ENCODE measurements at places on chromosomes 4 and X. TPM values are rescaled to one million over a fixed set of nuclear protein-coding genes. Genes with fewer than 3 reads are reported as not detected.

Gene ARSJ
- total RNA-seq, result 6.5 TPM

Gene PLAC8
- total RNA-seq, result 6.7 TPM

- no peak for DNase-seq
These were observed 58.7 kb downstream of the CCKAR start for GRCh38 chr4:26431461-26432180.

DNA sequence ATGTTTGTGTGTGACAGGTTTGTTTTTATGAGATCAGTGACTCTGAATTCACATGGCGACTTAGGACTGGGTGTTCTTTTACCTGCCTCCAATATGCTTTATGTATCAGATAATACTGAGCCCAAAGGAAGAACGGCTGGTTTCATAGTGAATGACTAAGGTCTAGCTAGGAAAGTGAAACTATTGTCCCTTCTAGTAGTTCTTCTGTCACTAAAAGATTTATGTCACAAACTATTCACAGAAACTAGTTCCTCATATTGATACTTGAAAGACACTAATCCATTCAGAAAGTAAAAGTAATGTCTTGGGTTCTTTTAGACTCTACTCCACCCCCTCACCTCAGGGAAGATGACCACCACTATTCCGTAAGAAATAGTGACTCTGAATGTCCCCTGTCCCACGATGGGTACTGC is 81.7 kb downstream of the EGF start:
- DNase-seq, result no peak

- DNase-seq, result no peak
These were observed 40.8 kb upstream of the FAM47B start for GRCh38 chrX:34901761-34902160.

DNA sequence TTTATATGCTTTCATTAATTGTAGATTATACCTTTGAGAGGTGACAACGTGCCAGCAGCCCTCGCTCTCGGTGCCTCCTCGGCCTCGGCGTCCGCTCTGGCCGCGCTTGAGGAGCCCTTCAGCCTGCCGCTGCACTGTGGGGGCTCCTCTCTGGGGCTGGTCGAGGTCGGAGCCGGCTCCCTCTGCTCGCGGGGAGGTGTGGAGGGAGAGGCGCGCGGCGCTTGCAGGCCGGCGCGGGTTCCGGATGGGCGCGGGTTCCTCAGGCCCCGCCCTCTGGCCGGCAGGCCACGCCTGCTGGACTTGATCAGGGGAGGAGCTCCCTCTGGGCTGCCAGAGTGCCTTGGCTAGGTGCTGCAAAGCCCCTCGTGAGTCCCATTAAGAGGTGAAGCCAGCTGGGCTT is 321.1 kb upstream of the PCDH18 start:
- DNase-seq, result no peak

Gene BCLAF3
- 7.0 TPM for total RNA-seq

Gene LINC00632
- total RNA-seq, result 0.48 TPM

- no peak for DNase-seq
These were observed 91.6 kb downstream of the AREG start for GRCh38 chr4:74536557-74536956.

- peak; percentile 55 for DNase-seq
These were observed 134.7 kb downstream of the F11 start for GRCh38 chr4:186400676-186401075.

Gene BMP3
- not detected for total RNA-seq

Gene AKAP14
- total RNA-seq, result not detected

Gene PASD1
- total RNA-seq, result not detected

DNA sequence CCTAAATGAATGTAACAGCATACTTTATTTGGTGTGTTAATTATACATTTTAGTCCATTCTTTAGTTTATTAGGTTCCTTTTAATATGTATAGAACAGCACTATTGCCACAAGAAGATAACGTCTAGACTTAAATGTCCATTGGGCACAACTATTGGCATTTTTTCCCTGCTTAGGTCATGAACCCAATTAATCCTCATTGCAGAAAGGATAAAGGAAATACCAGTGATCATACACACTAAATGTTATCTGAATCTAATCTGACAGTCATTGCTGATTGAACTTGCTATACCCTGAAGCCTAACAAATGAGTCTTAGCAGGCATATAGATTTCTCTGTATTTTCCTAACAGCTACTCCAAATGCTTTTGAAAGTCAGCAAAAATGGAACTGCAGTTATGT is 2250.0 kb upstream of the AGA start:
- DNase-seq, result no peak

GRCh38 chr4:174749091-174749490 is 80.0 kb downstream of the GLRA3 start:
- peak; percentile 4 for DNase-seq

DNA sequence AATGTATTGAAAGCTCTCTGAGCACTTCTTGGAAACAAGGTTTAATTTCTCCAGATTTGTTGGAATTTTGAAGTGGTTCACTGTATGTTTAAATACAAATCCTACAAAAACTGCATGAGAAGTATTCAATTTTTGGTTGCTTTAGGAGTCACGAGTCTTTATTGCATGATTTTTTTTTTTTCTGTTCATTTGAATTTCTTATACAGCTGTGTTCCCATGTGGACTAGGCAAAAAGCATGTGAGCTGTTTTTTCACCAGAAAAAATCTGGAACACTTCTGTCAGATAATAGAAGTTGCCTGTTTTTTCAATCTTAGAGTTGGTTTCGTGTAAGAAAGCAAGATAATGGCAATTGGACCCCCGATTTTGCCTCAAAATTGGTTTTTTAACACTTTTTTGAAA is 66.4 kb downstream of the SLC9A6 start:
- no peak for DNase-seq

DNA sequence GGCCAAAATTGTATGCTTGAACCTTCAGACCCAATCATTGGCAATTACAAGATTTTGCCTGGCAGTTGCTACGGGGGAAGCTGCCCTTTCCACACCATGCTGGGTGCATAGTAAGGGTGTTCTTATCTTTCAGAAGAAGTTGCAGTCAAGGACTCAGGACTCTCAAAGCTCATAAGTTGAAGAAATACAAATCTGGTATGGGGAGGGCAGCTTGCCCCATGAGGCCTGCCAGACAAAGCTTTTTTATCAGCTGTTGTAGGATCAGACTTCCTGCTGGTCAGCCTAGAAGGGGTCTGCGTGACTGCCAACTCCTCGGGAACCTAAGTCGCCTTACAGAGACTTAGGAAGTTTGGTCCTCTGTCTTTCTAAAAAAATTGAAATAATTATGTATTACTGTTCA is 174.9 kb upstream of the TECRL start:
- DNase-seq, result no peak

Gene PRKX
- 29.1 TPM for total RNA-seq

- DNase-seq, result no peak
These were observed 5.3 kb upstream of the ARAP2 start for GRCh38 chr4:36249610-36250009.

DNA sequence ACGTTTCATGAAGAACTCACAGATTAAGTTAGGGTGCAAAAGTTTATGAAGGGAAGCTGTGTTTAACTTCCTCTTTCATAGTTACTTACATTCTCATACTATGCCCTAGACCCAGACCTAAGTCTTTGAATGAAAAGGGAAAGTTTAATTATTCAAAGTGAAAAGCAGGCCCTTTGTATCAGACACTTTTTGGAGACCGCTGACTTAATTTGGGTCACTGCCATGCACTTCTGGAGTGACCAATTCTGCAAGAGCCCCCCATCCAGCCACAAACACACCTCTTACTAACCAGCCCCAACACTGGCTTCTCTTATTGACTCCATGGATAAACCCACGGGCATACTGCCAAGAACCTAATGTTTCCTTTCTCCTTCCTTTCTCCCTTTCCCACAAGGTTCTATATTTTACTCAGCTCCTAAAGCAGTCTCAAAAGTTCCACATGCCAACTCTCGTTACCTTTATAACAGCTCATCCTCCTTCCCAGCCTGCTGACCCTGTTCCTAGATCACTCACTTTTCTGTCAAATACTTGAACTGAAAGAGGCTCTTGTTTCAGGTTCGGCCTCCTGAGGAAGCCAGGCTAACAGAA is 34.5 kb downstream of the ABCE1 start:
- no peak for DNase-seq

DNA sequence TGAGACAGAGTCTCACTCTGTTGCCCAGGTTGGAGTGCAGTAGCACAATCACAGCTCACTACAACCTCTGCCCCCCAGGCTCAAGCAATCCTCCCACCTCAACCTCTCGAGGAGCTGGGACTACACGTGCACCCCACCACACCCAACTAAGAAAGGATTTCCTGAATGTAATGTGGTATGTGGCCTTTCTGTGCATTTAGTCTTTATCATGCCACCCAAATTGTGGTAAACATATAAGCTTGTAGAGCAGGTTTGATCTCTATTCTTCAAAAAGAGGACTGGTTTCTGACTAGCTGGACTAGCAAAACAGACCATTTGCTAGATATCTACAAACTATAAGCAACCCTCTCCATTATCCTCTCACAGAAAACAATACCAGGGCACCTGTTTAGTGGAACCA is 33.6 kb downstream of the ELOVL6 start:
- DNase-seq, result no peak

Gene ZFP42
- total RNA-seq, result 0.03 TPM

Gene ABLIM2
- total RNA-seq, result 1.3 TPM

DNA sequence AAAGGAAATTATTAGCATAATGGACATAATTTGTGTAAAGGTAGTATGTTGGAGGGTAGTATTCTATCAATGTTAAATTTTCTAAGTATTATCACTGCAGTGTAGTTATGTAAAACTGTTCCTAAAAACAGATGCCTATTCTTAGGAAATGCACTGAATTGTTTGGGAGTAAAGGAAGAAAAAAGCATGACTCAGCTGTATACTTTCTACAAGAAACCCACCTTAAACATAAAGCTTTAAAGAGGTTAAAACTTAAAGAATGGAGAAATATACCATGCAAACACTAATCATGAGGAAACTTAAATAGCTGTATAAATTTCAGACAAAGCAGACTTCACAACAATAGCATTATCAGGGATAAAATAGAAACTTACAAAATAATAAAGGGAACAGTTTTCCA is 292.9 kb downstream of the ANTXR2 start:
- DNase-seq, result no peak

Gene MAGEB10
- not detected for total RNA-seq

GRCh38 chrX:69027181-69028005 is 137.9 kb downstream of the PJA1 start:
- peak; percentile 8 for DNase-seq

- no peak for DNase-seq
These were observed 127.4 kb downstream of the FHDC1 start for GRCh38 chr4:153063490-153063889.

DNA sequence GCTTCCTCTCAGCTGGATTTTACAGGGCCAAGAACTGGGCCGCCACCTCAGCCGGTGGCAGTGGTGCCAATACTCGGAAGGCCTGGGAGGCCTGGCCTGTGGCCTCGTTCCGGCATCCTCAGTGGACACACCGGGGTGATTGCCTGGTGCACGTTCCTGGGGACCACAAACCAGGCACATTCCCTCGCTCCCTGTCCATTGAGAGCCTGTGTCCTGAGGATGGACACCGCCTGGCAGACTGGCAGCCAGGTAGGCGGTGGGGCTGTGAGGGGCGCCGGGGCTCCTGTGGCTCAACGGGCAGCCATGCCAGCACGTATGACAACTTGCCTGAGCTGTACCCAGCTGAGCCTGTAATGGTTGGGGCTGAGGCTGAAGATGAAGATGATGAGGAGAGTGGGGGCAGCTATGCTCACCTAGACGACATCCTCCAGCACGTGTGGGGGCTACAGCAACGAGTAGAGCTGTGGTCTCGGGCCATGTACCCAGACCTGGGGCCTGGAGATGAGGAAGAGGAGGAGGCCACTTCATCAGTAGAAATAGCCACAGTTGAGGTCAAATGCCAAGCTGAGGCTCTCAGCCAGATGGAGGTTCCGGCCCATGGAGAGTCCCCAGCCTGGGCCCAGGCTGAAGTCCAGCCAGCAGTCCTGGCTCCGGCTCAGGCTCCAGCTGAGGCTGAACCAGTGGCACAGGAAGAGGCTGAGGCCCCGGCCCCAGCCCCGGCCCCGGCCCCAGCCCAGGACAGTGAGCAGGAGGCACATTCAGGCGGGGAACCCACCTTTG is 70.4 kb downstream of the STARD8 start:
- DNase-seq, result no peak

DNA sequence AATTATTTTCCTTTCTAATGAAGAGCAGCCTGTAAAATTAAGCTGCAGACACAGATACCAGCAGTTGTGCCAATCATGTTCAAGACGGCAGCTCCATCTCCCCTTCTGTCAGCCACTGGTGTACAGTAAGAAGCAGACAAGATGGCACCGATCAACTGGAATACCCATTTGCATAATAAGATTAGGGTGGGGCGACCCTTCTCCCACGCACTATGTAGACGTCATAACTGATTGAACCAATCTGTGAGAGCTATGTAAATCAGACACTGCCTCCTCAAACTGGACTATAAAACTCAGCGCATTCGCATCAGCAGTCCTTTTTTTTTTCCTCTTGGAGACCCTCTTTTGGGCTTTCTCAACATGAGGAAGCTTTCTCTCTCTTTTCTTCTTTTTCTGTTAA is 40.4 kb upstream of the INTS6L start:
- no peak for DNase-seq

GRCh38 chrX:48589482-48590162 is 7.7 kb upstream of the WDR13 start:
- DNase-seq, result no peak

GRCh38 chr4:9988933-9989332 is 32.4 kb downstream of the SLC2A9 start:
- DNase-seq, result no peak

GRCh38 chr4:147822128-147822527 is 90.2 kb downstream of the ARHGAP10 start:
- DNase-seq, result no peak

Gene SLITRK4
- total RNA-seq, result not detected

- DNase-seq, result peak; percentile 11
These were observed 254.4 kb upstream of the CXXC4 start for GRCh38 chr4:104749062-104749461.

- no peak for DNase-seq
These were observed 13.6 kb upstream of the PDGFRA start for GRCh38 chr4:54215379-54216077.

- DNase-seq, result no peak
These were observed 4.5 kb upstream of the ZNF330 start for GRCh38 chr4:141216002-141216761.

DNA sequence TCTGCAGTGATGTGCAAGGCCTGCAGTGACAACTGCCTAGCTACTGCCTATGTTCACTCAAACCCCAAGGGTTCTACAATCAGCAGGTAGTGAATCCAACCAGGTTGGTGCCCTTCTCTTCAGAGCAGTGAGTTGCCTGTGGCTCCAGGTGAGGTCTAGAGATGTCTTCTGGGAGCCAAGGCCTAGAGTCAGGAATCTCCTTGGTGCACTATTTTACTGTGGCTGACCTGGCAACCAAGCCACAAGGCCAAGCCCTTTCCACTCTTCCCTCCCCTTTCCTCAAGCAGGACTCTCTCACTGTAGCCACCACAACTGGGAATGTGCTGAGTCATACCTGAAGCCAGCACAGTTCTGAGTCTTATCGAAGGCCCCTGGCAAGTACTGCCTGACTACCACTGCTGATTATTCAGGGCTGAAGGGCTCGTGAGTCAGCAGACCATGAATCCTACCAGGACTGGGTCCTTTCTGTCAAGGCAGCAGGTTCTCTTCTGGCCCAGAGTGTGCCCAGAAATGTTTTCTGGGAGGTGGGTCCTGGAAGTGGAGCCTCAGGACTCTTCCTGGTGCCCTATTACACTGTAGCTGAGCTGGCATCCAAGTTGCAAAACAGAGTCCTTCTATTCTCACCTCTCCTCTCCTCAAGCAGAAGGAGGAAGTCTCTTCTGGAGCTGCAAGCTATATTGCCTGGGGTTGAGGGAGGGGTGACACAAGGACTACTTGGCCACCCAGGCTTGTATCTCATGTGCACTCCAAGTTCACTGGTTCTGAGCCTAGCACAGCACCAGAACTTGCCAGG is 111.6 kb downstream of the BTC start:
- peak; percentile 87 for DNase-seq

Gene CXCL3
- total RNA-seq, result not detected

All from A172 (cell line).